ENCODE measurements at places on chromosomes 2 and 18.
A peak's percentile ranks its signal among the peaks of the same experiment; 100 is the strongest.

DNA sequence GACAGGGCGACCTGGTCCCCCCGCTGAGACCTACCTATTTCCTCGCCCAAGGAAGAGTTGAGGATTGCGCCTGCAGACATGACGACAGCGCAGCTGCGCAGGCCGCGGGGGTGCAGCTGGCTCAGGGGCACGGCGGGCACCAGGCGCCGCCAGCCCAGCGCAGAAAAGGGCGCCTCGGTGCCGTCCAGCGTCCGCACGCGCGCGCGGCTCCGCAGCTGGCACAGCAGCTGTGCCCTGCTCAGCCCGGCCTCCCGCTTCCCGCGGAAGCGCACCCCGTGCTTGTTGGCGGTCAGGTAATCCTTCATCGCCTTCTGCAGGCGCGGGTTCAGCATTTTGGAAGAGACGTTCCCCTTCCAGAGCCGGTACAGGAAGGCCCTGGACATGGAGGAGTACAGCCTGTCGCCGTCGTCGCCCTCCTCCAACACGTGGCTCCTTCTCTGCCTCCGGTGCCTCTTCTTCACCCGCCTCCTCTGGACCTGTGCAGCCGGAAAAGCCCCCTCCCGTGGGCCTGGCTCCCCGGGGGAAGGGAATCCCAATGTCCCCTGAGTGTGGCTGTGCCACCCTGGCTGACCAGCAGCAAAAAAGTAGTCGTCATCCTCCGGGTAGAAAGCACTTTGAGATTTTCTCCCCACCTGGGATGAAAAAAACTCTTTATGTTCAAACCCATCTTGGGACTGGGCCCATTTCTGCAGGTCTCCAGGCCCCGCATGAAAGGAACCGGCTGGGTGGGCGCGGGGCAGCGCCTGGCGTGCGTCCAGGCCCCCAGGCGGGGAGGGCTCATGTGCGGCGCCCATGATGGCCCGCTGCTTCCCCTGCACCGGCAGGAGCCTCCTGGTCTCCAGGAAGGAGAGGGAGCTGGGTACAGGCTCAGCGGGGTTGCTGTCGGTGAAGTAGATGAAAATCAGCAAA lies 42.7 kb downstream of the ST6GAL2 start:
- no peak for DNase-seq

DNA sequence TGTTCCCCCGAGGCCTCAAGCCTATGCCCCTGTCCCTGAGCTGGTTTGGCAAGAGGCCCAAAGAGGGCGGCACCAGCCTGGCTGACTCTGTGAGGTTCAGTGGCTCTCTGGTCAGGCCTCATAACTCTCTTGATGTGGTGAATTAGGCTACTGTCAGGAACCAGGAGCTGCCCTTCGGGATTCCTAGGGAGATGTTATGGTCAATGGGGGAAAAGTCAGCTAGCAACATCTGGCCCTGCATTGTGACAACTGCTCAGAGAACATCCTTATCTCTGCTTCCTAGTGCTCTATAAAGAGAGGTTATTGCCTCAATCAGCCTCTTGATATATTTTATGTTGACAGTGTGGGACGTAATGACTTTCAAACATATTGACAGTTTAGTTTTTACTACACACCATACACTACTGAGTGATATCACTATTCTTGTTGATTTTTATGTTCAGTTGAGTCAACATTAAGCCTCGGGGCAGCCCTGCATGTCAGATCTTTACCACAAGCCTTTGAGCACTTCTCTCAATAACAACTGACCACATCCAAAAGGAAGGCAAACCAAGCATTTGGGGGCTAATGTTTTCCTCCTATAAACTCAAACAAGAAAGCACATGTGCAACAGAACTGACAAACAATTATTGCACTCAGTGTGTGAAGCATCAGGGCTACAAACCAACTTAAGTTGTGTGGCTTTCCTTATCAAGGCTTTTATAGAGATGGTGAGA lies 448.3 kb upstream of the SLC14A2 start:
- no peak for DNase-seq

DNA sequence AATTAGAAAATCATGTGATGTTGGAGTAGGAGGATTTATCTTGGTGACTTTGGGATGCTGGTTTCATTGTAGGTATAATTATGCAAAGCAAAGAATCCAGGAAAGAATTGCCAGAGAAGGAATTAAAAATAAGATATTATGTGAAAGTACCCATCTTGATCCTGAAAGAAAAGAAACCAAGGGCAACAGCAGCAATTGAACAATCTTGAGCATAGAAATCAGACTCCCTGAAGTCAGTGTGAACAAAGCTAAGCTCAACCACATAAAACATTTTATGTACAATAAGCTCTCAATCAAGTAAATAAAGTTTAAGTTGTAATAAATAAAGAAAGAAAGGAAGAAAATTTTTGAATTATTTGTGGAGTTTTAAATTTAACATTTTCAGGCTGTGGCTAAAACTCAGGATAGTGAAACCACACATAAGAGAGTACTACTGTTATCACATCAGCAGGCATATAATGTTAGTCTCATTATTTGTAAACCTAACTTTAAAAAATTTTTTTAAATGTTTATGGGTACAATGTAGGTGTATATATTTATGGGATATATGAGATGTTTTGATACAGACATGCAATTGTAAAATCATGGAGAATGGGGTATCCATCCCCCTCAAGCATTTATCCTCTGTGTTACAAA lies 32.8 kb upstream of the GPR55 start:
- no peak for DNase-seq

GRCh38 chr2:42047488-42048298 lies at the start of gene PKDCC:
TSS of gene PKDCC (plus strand) at chr2:42048021. CDS start at chr2:42048200, 179 bp downstream.
- DNase-seq = peak; percentile 52

- no peak for DNase-seq
Measured at GRCh38 chr18:49020621-49021021, 69.9 kb upstream of the SMAD7 start.

- DNase-seq = no peak
Measured at GRCh38 chr2:176562359-176563078, 293.3 kb downstream of the MTX2 start.

GRCh38 chr2:81481242-81481993 lies 1176.9 kb upstream of the LRRTM1 start:
- DNase-seq = peak; percentile 93

GRCh38 chr2:127943186-127943585 lies 57.4 kb upstream of the AMMECR1L start:
- no peak for DNase-seq

GRCh38 chr2:191270306-191271161 lies 25.3 kb downstream of the MYO1B start:
- no peak for DNase-seq

DNA sequence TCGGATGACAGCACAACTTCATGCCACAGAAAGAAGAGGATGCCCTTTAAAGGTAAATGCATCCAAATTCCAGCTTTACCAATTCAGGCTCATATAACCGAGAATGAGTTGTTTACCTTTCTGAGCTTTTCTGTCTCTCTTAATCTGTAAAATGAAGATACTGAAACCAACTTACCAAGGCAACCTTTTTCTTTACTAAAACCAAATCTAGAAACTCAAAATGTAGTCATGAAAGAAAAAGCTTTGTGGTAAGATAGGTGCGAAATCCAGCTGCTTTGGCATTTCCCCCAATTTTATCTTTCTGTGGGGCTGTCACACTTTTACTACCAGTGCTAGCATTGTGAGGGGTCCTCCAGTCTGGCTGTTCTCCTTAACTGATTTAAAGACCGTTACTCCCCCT lies 240.4 kb downstream of the IKZF2 start:
- DNase-seq = no peak

- DNase-seq = no peak
Measured at GRCh38 chr2:144643537-144644336, 123.8 kb upstream of the ZEB2 start.

DNA sequence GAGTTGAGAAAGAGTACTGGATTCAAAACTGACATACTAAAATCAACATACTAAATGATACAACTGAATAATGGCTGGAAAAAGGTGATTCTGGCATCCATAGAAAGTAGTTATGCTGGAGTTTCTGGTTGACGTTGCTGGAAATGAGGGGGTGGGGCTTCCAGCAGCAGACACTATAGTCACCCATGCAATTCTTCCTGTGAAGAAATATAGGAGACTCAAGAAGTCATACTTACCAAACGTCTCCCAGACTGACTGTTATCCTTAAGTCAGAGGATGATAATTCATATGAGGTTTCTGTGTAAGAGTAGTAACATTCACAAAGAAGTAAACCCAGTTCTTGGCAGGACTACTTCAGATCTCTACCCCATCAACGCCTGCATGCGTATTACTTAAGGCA lies 23.6 kb downstream of the DTNB start:
- DNase-seq = no peak

DNA sequence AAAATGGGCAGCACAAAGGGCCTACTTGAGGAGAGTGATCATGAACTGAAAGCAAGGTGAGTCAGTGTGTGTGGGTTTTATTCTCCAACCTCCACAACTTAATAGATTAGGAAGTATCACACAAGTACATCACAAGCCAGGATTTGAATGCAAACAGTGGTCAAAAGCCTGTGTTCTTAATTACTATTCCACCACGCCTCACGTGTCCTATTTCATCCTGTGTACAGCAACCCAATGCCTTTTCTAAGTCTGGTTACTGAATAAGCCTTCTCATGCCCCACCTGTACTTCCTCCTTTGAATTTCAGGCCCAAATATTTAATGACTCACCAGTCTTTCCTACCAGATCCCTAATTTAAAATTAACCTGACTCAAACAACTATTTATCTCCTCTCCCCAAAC lies 755.7 kb upstream of the SLC8A1 start:
- no peak for DNase-seq

GRCh38 chr18:11785444-11786055 lies 65.7 kb upstream of the CHMP1B start:
- no peak for DNase-seq

DNA sequence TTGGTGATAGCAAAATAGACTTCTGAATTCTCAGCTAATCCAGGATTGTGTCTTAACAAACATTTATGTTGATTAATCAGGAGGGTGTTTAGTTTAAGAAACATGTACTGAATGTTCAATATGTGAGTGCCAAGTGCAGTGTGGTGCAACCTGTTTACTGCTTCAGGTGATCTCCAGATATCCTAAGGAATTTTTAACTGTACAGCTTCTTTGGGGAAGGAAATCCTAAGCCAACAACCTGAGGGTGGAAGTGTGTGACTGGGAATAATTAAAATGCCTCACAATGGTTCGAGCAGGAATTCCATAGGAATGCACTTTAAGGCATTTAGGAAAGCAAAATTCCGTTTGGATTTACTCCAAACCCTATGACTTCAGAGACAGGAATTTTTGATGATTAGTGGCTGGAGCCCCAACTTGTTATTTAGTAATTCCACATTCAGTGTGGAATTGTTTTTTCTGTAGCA lies 16.4 kb downstream of the CRIM1 start:
- DNase-seq = no peak

- DNase-seq = no peak
Measured at GRCh38 chr2:240561325-240561971, 1.3 kb downstream of the DUSP28 start.

GRCh38 chr2:19408592-19408991 lies 50.2 kb upstream of the OSR1 start:
- no peak for DNase-seq

GRCh38 chr2:16048466-16048865 lies 108.1 kb downstream of the MYCN start:
- DNase-seq = no peak

DNA sequence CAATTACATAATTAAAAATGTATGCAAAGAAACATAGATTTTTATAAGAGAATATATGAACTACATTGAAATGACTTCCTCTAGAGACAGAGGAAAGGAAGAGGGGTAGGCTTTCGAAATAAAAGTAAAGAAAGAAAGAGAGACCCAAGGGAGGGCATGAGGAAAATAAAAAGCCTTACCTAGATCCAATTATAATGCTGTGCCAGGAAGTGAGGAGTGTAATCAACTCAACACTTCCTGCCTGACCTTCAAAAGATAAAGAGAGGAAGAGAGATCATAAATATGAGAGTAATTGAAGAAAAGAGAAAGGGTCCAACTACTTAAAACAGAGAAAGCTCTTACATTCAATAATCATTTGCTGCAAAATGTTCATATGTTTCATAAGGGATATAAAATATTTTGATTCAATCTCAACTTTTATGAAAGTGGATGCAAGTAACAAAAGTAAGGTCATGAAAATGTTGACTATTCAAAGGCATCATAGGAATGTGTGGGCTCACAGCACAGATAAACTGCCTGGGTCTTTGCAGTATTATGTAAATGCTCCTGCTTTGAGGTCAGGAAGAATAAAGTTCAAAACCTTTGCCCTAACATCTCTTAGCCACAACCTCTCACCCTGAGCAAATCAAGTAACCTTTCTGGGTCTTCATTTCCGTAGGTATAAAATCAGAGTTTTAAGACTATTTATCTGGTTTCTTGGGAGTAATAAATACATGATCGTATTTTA lies 1237.7 kb downstream of the LRP1B start:
- DNase-seq = no peak

GRCh38 chr2:147031897-147032296 lies 812.9 kb upstream of the ACVR2A start:
- DNase-seq = no peak

DNA sequence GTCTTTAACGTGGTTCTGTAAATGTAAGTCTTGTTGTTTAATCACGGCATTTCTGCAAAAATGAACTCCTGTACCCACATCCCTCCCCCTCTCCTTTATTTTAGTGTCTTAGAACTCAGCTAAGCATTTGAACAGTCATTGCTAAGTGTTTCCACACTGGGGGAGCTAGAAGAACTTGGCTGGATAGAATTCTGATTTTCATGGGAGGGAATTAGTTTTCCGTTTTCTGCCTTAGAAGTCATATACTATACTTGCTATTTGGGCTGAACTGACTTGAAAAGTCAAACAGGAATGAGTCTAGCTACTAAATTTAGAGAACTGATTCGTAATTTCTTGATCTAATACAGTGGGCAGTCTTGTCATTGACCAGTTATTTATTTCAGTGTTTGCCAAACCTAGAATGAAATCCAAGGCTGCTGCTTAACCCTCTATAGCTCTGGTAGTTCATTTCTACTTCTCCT lies 61.1 kb downstream of the FMNL2 start:
- no peak for DNase-seq

GRCh38 chr2:180694445-180695421 lies 285.7 kb upstream of the UBE2E3 start:
- DNase-seq = peak; percentile 61

GRCh38 chr2:217327953-217328621 lies 468.2 kb upstream of the TNP1 start:
- no peak for DNase-seq

GRCh38 chr2:26631401-26632170 lies 9.6 kb downstream of the CIB4 start:
- DNase-seq = no peak

GRCh38 chr2:213696442-213696841 lies 412.2 kb downstream of the SPAG16 start:
- no peak for DNase-seq
